Activated CD4-positive, alpha-beta T cell treated with anti-CD3 and anti-CD28 coated beads, Interleukin-2, amount 10 ng/mL, durations not matched to agents 7 days and 5 days (primary cell): ENCODE measurements at places on chromosomes 16 and 17. TPM values are rescaled to one million over a fixed set of nuclear protein-coding genes. Genes with fewer than 3 reads are reported as not detected.

Gene TRPV3
- 0.10 TPM for total RNA-seq

Gene TERB1
- 0.27 TPM for total RNA-seq

- no peak for DNase-seq
These were observed 67.6 kb downstream of the USP31 start for GRCh38 chr16:23081675-23082119.

Gene USP6
- total RNA-seq, result 0.05 TPM

DNA sequence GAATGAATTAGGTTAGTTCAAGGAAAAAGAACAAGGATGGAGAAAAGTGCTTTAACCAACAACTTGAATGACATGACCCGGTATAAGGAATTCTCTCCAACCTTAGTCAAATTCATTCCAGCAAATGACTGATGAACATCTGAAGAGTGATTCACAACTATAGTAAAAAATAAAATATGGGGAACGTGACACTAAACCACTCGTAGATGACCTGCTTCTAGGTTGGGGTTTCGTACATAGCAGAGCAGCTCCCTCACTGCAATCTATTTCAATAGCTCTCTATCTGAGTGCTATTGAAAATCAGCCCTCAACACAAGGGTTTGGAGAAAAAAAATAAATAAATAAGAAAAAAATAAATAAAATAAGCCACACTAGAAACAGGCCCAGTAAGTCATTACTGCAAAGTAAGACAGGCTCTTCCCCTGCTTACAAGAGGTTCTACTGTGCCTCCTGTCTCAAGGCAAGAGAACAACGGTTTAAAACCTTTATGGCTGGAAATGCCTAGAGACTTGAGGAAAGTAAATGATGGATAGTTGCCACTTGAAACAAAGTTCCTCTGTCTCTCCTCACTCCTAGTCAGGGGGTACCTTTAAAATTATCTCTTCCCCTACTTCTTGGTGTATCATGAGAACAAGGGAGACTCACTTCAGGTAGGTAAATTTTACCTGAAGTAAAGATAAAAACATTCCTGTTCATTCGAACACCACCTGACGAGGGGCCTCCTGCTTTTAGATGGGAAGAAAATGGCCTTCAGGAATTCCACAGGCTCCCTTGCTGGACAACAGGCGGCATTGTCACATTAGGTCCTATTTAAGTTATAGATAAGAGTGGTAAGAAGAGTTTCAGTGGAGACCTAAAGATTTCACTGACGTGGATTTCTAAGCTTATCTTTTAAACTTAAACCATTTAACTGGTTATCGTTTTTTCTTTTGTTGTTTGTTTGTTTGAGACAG, 20.5 kb downstream of the COG7 start:
- DNase-seq, result no peak

Gene ZNF263
- 25.9 TPM for total RNA-seq

- no peak for DNase-seq
These were observed 17.9 kb downstream of the ACSM3 start for GRCh38 chr16:20781697-20782096.

Gene MBTPS1
- 57.3 TPM for total RNA-seq

DNA sequence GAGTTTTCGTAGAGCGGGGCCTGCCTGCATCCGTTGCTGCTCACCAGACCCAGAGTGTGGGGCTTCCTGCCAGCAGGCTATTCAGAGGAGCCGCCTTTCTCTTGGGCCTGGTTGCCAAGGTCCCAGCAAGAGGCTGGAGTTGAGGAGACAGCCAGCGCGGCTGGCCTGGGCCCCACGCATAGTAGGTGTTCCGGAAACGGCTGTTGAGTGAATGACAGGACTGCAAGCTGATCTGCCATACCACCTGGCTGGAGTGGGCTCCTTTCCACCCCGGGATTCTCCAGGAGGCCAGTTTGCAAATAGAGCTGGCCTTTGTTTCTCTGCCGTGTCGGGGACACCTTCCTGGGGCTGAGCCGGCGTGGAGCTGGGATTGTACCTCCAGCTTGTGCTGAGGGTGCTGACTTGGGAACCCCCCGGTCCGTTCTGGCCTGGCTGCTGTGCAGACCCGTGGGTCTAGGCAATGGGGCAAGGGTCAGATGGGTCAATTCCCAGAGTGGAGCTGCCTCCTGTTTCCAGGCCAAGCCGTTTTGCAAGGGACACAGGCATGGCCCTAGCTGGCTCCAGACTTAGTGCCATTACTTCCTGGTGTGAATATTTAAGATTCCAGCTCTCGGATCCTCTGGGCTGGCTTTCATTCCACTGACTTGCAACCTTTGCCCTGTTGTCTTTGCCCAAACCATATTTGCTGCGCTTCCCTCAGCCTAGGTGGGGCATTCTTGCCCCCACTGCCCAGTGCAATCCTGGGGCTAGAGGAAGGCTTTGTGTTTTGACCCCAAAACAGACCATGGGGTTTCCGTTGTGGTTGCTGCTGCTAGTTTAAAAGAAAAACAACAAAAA, 68.8 kb downstream of the CMIP start:
- no peak for DNase-seq

GRCh38 chr17:78147315-78147998, 1.3 kb downstream of the C17orf99 start:
- no peak for DNase-seq

GRCh38 chr17:8055851-8056231, 17.0 kb downstream of the ALOX15B start:
- DNase-seq, result no peak

Gene ABCA10
- 1.6 TPM for total RNA-seq

DNA sequence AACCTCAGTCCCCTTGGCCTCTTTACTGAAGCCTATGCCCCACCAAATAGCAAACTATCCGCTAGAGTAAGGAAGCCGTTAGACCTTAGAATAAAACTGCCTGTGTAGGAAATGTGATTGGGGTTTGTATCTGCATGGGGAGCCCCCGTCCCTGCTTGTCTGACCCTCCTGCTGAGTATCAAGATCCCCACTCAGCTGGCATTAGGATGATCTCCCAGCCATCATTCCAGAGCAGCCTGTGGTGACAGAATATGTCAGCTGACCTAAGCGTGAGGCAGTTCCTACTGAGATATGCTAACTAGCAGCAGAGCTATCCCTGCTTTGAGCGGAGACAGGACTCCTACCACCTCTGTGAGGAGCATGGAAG, 645 bp upstream of the GFOD2 start:
- DNase-seq, result peak; percentile 26

Gene CLEC19A
- not detected for total RNA-seq

- peak; percentile 29 for DNase-seq
These were observed 105.1 kb downstream of the CHD9 start for GRCh38 chr16:53159781-53160436.

GRCh38 chr17:81528651-81529436, 667 bp downstream of the FSCN2 start:
- no peak for DNase-seq

DNA sequence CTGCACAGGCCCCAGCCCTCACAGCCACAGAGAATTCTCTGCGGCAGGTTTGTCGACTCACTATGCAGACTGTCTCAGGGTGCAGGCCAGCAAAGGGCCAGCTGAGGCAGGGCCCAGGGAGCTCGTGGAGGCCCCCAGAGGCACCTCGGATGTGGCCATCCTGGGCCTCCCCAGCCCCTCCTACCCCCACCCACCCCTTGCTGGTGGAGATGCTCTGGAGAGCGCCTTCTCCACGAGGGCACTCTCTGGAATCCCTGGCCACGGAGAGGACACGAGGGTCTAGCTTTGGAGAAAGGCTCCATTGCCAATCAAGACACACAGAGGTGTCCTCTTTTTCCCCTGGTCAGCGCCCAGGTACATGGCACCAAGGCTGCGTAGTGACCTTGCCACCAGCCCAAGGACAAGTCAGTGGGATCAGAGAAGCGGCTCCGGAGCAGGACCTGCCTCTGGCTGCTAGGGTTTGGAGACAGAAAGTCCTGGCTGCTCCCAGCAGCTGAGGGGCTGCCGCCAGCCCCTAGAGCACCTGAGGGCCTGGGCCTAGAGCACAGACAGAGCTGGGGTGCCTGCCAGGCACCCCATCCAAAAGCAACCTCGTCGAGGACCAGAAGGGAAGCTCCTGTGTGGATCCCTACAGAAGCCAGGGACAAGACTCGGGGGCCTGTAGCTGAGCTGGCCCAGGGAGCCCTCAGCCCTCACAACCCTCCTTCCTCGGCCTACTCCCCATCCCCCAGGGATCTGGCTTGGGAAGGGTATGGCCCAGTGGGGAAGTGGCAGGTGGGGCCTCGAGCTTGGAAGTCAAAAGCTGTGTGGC, 18.7 kb downstream of the ARL2BP start:
- DNase-seq, result no peak

Gene SEC14L1
- total RNA-seq, result 57.4 TPM

Gene FTSJ3
- 49.2 TPM for total RNA-seq

Gene CPHXL2
- not detected for total RNA-seq

Gene MYL11
- total RNA-seq, result not detected

DNA sequence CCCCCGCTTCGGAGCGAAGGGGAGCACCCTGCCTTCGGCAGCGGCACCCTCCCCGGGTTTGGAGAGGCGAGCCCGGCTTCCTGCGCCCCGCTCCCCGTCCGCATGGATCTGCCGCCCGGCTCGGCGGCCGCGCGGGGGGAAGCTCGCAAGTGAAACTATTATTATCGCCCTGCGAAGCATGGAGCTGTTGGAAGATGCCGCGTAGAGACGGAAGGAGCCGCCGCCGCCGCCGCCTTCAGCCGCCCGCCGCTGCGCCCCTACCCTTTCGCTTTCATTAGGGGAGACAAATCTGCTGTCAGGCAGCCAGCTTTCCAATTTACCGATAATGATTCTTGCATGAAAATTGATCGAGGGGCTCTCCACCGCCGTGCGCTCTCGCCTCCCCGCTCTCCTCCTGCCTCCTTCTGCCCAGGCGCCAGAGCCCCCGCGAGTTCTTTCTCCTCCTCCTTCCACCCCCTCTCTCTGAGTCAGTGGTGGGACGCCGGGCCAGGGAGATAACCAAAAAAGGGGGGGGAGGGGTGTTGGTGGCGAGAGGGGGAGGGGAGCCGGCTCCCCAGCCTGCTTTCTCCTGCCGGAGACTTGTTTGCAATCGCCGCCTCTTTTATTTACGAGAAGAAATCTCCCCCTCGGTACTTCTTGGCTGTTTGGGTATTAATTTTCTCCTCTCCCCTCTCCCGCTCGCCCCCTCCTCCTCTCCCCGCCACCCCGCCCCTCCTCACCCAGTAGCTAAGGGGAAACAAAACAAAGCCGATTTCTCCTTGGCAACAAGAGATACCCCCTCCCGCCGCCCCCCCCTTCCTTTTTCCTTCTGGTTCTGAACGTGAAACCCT, 58.0 kb upstream of the GSE1 start:
- DNase-seq, result peak; percentile 68
